Activated naive CD8-positive, alpha-beta T cell treated with anti-CD3 and anti-CD28 coated beads, Interleukin-2, amount 50 U/mL, for 24 hours (primary cell): ENCODE measurements at places on chromosomes 2 and 18.

DNA sequence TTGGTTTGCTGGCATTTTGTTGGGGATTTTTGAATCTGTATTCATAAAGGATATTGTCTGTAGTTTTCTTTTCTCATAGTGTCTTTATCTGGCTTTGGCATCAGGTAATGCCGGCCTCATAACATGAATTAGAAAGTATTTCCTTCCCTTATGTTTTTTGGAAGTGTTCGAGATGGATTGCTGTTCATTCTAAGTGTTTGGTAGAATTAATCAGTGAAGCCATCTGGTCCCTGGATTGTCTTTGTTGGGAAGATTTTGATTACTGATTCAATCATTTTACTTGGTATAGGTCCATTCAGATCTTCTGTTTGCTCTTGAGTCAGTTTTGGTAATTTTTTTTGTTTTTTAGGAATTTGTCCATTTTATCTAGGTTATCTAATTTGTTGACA, 22.3 kb downstream of the KIAA1328 start:
- H3K27ac ChIP-seq: no peak overlapping the region
- no peaks in the 10 kb centered on the region for H3K4me1 ChIP-seq
- peaks cover 46% of the 10 kb centered on the region for H3K36me3 ChIP-seq
- no peak overlapping the region for H3K4me3 ChIP-seq
- H3K27me3 ChIP-seq: no peaks in the 10 kb centered on the region
- DNase-seq: no peak

DNA sequence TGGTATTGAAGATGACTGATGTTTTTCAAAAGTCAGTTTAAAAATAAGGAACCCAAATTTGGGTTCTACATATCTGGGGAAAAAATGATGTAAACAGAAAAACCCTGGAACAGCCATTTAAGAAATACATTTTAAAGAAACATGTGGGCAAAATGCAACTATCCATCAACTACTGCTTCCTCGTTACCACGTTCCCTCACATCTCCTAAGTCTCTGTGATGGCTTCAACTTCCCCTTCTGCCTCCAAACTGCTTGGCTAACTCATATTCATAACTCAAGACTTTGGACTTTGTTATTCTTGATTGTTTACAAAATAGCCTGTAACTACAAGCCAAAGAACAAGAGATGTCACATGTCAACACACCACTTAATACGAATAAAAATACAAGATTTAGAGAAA, 116.3 kb downstream of the DYM start:
- H3K27ac ChIP-seq: no peak overlapping the region
- peaks cover 24% of the 10 kb centered on the region for H3K36me3 ChIP-seq
- no peaks in the 10 kb centered on the region for H3K27me3 ChIP-seq
- DNase-seq: no peak

GRCh38 chr18:50313031-50313607, 25.6 kb upstream of the CXXC1 start:
- H3K4me3 ChIP-seq: no peak overlapping the region
- no peak overlapping the region for H3K27ac ChIP-seq
- DNase-seq: no peak

GRCh38 chr18:74567822-74568221, 29.8 kb upstream of the ZNF407 start:
- no peak overlapping the region for H3K27ac ChIP-seq
- DNase-seq: no peak
- H3K4me1 ChIP-seq: no peaks in the 10 kb centered on the region
